Right kidney (tissue), 9 donors: ENCODE measurements at places on chromosomes 1 and 21.

DNA sequence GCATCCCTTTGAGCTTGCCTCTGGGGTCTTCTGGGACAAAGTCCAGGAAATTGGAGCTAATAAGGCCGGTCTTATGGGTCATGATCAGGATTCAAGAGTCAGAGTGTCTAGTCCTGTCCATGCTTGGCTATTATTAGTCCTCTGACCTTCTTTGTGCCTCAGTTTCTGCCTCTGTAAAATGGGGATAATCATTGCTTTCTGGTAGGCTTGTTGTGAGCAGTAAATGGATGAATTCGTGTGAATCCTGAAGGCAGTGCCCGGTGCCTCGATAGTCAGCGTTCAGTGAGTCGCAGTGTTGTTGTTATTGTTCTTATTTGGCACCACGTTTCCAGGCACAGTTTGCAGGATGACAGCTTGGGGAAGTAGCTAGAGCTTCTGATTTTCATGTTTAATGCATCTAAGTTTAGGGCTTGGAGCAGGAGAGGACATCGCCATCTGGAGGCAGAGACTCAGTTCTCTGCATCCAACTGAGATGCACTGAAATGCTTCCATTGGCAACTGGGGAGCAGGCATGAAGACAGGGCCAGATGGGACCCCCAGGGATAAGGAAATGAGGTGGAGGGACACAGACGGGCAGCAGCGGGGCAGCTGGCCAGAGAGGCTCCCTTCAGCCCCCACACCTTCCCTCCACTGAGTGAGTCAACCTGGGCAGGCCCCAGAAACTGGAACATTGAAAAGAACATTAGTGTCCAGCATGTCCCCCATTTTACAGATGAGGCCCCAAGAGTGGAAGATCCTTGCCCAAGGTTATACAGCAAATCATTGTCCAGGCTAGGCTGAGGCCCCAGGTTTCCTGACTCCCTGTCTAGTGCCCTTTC is 160.3 kb downstream of the PTPRU start:
- DNase-seq = no peak

DNA sequence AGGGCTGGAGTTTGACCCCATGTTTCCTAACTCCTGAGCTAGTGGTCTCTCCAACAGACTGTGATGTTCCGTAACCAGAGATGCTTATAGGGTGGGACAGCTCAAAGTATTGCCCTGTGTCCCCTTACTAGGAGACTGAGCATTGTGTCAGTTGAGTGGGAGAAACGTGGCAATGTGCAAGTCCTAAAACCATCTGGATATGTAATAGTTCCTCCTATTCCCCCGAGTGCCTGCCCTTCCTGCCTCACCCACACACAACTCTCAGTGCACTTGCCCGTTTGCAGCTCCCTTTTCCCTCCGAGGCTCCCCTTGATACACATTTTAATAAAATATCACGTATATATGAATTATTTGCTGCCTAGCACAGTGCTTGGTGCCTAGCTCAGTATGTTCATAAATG is 3.4 kb downstream of the PIGV start:
- DNase-seq = no peak

- DNase-seq = no peak
Observed at GRCh38 chr1:178238722-178239510, 145.0 kb downstream of the RASAL2 start.

GRCh38 chr1:9384751-9385245 is 92.1 kb downstream of the SPSB1 start:
- no peak for DNase-seq

DNA sequence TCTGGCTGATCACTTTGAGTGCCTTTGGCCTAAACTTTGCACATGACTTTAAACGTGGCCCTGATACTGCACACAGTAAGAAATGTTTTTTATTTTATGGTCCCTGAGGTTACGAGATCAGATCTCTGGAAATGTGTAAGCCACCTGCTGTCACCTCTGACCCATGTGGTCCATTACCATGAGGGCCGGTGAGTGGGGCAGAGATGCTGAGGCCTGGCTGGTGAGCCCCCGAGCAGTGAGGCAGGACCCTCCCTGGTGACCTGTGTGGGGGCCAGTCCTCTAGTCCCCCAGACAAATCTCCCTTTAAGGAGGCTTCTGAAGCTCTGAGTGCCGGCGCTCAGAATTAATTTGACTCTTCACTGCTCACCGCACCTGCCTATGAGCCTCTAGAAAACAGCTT is 12.4 kb downstream of the TFF3 start:
- no peak for DNase-seq
